ENCODE measurements at places on chromosomes 3 and 15.

DNA sequence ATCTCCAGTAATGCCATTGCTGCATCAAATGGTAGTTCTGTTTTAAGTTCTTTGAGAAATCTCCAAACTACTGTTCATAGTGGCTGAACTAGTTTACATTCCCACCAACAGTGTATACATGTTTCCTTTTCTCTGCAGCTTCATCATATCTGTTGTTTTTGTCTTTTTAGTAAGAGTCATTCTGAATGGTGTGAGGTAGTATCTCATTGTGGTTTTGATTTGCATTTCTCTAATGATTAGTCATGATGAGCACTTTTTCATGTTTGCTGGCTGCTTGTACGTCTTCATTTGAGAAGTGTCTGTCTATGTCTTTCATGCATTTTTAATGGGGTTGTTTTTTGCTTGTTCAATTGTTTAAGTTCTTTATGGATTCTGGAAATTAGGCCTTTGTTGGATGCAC, 10.2 kb upstream of the GCSAM start:
- DNase-seq = no peak

DNA sequence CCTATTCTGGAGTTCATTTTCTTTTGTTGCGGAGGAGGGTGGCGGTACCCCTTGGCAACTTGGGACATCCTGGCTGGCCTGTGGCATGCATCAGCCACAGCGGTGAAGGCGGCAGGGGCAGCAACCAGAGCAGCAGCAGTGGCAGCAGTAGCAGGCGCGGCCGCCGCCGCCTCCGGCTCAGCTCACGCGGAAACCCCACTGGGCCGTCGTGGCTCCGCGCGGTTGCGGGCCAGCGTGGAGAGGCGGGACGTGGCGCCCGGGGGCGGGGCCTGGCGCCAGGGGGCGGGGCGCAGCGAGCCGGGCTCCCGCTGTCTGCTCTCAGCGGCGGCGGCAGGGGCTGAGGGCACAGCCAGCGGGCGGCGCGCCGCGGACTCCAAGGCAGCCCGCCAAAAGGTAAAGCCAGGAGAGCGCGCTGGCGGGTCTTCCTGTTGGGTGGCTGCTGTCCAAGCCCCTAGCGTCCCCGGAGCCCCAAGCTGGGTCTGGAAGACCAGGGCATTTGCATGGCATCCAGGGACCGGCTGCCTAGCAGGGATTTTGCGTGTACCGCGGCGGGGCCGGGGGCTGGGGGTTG, 334.4 kb upstream of the THRB start:
- peak; percentile 58 for DNase-seq

DNA sequence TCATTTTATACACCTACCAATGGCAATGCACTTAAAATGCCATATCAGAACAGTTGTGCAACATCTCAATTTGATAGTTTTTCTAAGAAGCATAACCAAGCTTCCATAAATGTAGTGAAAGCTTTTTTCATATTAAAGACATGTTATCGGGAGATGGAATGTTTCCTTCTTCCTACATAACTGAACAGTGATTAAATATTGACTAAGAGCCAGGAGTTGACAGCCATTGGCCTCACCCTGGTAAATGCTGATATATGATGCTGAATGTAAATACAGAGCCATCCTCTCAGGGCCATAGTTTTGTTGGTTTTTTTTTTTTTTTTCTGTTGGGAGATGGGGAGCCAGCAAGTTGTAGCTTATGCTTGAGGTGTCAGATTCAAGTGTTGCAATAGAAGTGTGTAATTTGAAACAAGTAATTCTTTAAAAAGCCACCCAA, 203.3 kb upstream of the IL12A start:
- no peak for DNase-seq

DNA sequence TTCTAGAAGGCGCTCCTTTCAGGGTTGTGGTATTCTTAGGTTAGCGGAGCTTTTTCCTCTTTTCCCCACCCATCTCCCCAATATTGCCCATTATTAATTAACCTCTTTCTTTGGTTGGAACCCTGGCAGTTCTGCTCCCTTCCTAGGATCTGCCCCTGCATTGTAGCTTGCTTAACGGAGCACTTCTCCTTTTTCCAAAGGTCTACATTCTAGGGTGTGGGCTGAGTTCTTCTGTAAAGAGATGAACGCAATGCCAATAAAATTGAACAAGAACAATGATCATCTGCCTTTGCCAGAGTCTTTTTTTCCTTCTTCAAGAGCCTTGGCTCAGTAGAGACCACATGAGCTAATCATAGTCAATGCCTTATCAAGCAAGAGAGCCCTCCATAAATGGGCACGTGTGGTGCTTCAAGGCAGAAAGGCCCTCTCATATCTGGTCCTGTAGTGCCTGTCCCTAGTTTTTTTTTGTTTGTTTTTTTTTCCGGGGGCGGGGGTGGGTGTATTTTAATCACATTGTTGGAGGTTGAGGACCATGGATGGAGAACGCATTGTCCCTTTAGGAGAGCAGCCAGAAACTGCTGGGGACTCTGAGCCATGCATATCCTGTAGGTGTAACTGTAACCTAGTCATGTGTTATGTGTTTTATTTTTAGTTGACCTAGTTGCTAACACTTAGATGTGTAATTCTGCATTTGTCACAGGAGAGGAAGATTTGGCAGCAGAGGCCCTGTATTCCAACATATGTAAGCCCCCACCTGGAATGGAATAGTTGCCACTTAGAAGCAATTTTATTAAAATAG, 64.7 kb upstream of the ACAD9 start:
- DNase-seq = no peak

DNA sequence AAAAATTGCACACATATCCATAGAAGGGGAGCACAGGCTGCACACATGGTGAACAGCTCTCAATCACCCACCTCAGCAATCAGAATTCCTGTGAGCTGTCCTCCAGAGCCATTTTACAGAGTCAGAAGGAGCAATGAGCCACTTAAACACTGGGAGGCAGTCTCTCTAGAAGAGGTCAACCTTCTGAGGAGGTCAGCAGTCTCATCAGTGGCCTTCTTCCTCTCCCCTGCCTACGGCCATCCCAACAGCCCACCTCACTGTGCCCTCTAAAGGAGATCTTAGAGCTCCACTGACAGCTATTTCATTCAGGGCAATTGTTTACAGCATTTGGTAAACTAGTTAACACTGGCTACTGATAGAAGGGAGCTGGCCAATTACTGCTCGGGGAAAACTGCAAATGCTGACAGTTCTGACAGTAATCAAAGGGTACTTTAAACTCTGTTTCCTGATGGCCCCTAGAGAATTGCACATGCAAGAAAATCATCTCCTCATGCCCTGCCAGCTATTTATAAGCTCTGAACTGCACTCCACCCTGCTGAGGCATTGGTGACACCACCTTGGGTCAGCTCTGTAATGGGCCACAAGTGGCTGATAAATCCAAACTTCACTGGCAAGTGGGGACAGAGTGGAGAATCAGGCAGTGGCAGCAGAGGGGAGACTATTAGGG, 42.1 kb upstream of the TSPAN3 start:
- no peak for DNase-seq
